Neural cell (in vitro differentiated cells): ENCODE measurements at places on chromosomes 6 and 20. TPM values are rescaled to one million over a fixed set of nuclear protein-coding genes. Genes with fewer than 3 reads are reported as not detected.

TBCC gene
- polyA plus RNA-seq, result 112 and 125 TPM in 2 replicates

TMEM14B gene
- polyA plus RNA-seq, result 149 and 182 TPM in 2 replicates

SEL1L2 gene
- not detected in 2 replicates for polyA plus RNA-seq

MYBL2 gene
- polyA plus RNA-seq, result not detected in 2 replicates

OR2B6 gene
- polyA plus RNA-seq, result not detected in 2 replicates

KCNG1 gene
- polyA plus RNA-seq, result 1.7 and 2.1 TPM in 2 replicates

C6orf118 gene
- 5.2 and 8.7 TPM in 2 replicates for polyA plus RNA-seq

ADTRP gene
- polyA plus RNA-seq, result not detected in 2 replicates

TMEM217 gene
- 0.32 TPM in 1 of 2 replicates, not detected in the other for polyA plus RNA-seq

ID1 gene
- polyA plus RNA-seq, result 26.3 and 30.6 TPM in 2 replicates

OR12D3 gene
- not detected in 2 replicates for polyA plus RNA-seq

SYS1 gene
- polyA plus RNA-seq, result 15.8 and 16.1 TPM in 2 replicates

ENPP5 gene
- 1.1 and 1.2 TPM in 2 replicates for polyA plus RNA-seq

LY6G6C gene
- 0.78 and 0.88 TPM in 2 replicates for polyA plus RNA-seq

POM121L2 gene
- polyA plus RNA-seq, result not detected in 2 replicates

CLPSL1 gene
- not detected in 2 replicates for polyA plus RNA-seq

TCF19 gene
- 2.5 and 3.6 TPM in 2 replicates for polyA plus RNA-seq

CRYBG1 gene
- polyA plus RNA-seq, result 0.04 and 0.73 TPM in 2 replicates

NKX2-4 gene
- not detected in 2 replicates for polyA plus RNA-seq

ITPA gene
- polyA plus RNA-seq, result 87.1 and 89.5 TPM in 2 replicates

TFAP2D gene
- not detected in 2 replicates for polyA plus RNA-seq

ZBP1 gene
- not detected in 2 replicates for polyA plus RNA-seq

TRIM10 gene
- polyA plus RNA-seq, result not detected in 2 replicates

GINS1 gene
- 3.8 and 4.5 TPM in 2 replicates for polyA plus RNA-seq

IMPG1 gene
- polyA plus RNA-seq, result not detected in 2 replicates

MUC22 gene
- not detected in 2 replicates for polyA plus RNA-seq

SYNJ2 gene
- polyA plus RNA-seq, result 0.12 TPM in 1 of 2 replicates, not detected in the other

SNX9 gene
- 7.0 and 8.9 TPM in 2 replicates for polyA plus RNA-seq

VGLL2 gene
- polyA plus RNA-seq, result not detected in 2 replicates

LAMA5 gene
- 21.6 and 27.2 TPM in 2 replicates for polyA plus RNA-seq

AK9 gene
- 20.9 and 27.7 TPM in 2 replicates for polyA plus RNA-seq

GGTLC1 gene
- polyA plus RNA-seq, result not detected in 2 replicates

DEFB112 gene
- not detected in 2 replicates for polyA plus RNA-seq

ADGRF5 gene
- polyA plus RNA-seq, result not detected in 2 replicates

NOTCH4 gene
- 5.5 and 5.7 TPM in 2 replicates for polyA plus RNA-seq

FAM209B gene
- 1.1 TPM in 1 of 2 replicates, not detected in the other for polyA plus RNA-seq

PACSIN1 gene
- polyA plus RNA-seq, result 3.1 and 5.7 TPM in 2 replicates

HLA-DRB1 gene
- polyA plus RNA-seq, result not detected in 2 replicates

TSBP1 gene
- not detected in 2 replicates for polyA plus RNA-seq

HLA-DMB gene
- polyA plus RNA-seq, result 2.9 and 4.5 TPM in 2 replicates

PPP1R3G gene
- not detected in 2 replicates for polyA plus RNA-seq

ADGRF1 gene
- not detected in 2 replicates for polyA plus RNA-seq

SYCP2L gene
- polyA plus RNA-seq, result 9.2 and 9.4 TPM in 2 replicates

TCFL5 gene
- 9.1 and 9.8 TPM in 2 replicates for polyA plus RNA-seq

TUBB2A gene
- polyA plus RNA-seq, result 1,088 and 1,361 TPM in 2 replicates

HTR1E gene
- 0.22 and 0.25 TPM in 2 replicates for polyA plus RNA-seq

MLN gene
- polyA plus RNA-seq, result not detected in 2 replicates

DDX43 gene
- not detected in 2 replicates for polyA plus RNA-seq

HFE gene
- not detected in 2 replicates for polyA plus RNA-seq

METTL24 gene
- not detected in 2 replicates for polyA plus RNA-seq

TSPO2 gene
- polyA plus RNA-seq, result not detected in 2 replicates

RFX6 gene
- polyA plus RNA-seq, result not detected in 2 replicates

IL20RA gene
- polyA plus RNA-seq, result not detected in 2 replicates

ARMH2 gene
- polyA plus RNA-seq, result 0.73 TPM in 1 of 2 replicates, not detected in the other
